Tibial nerve (tissue), 4 donors: ENCODE measurements at places on chromosomes 1 and 21. TPM values are rescaled to one million over a fixed set of nuclear protein-coding genes. Genes with fewer than 3 reads are reported as not detected.

GRCh38 chr1:226977643-226978431 lies 37.7 kb downstream of the COQ8A start:
- H3K36me3 ChIP-seq, result no peaks in the 10 kb centered on the region
- DNase-seq, result no peak
- no peak overlapping the region for H3K4me3 ChIP-seq
- no peak overlapping the region for H3K27ac ChIP-seq
- H3K27me3 ChIP-seq, result no peaks in the 10 kb centered on the region

The DUSP23 gene
- 162 TPM for total RNA-seq

DNA sequence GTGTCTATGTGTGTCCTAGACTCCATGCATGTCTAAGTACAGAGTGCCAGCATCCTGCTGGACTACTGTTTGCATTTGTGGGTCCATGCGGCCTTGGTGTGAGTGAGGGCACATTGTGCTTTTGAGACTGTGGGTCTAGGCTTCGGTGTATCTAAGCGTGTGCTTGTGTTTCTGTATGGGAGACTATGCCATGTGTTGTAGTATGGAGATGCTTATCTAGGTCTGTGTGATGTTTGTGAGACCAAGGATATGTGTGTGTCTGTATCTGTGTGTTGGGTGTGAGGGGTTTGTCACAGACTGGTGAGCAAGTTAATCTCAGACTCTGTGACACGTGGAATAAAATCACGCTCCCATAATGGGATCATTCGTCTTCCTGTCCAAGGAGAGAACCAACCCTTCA lies 14.5 kb downstream of the AHDC1 start:
- no peak for DNase-seq
- peak overlapping the region; percentile 43 for H3K27ac ChIP-seq
- peaks cover 62% of the 10 kb centered on the region for H3K4me1 ChIP-seq
- no peaks in the 10 kb centered on the region for H3K27me3 ChIP-seq
- no peaks in the 10 kb centered on the region for H3K36me3 ChIP-seq
- no peak overlapping the region for H3K4me3 ChIP-seq

DNA sequence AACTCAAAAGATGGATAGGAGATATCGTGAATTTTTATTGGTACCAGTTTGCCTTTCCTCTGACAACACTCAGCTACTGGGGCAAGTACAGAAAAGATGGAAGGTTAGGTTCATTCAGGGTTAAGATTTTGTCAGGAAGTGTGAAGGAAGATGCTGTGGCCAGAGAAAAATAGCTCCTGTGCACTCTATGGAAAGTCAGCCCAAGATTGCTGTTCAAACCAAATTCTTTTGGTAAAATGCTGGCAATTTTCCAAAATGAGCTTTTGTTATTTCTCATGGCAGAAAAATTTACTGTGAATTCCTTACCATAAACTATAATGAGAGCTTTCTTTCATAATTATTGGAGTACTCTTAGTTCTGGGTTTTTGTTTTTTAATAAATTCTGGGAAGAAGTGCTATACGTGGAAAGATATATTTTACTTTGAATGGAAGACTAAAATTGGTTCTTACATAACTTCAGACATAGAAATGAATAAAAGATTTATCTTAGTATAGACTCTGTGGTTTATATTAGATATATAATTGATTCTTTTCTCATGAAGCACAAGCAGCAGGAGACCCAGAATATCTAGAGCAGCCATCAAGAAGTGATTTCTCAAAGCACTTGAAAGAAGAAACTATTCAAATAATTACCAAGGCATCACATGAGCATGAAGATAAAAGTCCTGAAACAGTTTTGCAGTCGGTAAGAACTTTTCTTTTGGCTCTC lies 112.2 kb downstream of the USP25 start:
- H3K36me3 ChIP-seq, result no peaks in the 10 kb centered on the region
- no peak overlapping the region for H3K4me3 ChIP-seq

The S100A3 gene
- 1.1 TPM for total RNA-seq

The MYOCOS gene
- total RNA-seq, result not detected

DNA sequence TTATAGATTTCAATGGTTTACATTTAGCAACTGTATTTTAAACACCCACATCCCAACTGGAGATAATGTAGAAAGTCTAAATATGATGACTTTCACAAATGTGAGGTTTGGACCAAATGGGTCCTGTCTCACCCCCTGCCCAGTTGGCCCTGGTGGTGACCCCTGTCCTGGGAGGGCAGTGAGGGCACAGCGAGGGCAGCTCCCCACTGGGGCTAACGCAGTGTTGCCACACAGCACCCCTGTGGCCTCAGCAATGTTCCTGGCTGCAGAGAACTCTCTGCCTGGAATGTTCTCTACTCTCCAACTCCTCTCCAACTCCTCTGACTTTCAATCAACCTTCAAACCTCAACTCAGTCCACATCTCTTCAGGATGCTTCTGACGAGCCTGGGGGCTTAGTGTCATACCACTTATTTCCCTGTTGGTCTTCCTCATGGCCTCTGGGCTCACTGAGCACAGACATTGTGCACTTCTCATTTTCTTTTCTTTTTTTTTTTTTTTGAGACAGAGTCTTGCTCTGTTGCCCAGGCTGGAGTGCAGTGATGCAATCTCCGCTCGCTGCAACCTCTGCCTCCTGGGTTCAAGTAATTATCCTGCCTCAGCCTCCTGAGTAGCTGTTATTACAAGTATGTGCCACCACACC lies 25.8 kb downstream of the KCNA10 start:
- no peaks in the 10 kb centered on the region for H3K27me3 ChIP-seq
- H3K36me3 ChIP-seq, result no peaks in the 10 kb centered on the region
- no peak for DNase-seq
- no peak overlapping the region for H3K4me3 ChIP-seq
- no peak overlapping the region for H3K27ac ChIP-seq
- no peaks in the 10 kb centered on the region for H3K4me1 ChIP-seq

GRCh38 chr1:170461762-170462384 lies 70.1 kb upstream of the GORAB start:
- H3K4me3 ChIP-seq, result no peak overlapping the region
- DNase-seq, result no peak
- H3K36me3 ChIP-seq, result no peaks in the 10 kb centered on the region
- H3K27me3 ChIP-seq, result no peaks in the 10 kb centered on the region
- H3K4me1 ChIP-seq, result no peaks in the 10 kb centered on the region
- no peak overlapping the region for H3K27ac ChIP-seq

DNA sequence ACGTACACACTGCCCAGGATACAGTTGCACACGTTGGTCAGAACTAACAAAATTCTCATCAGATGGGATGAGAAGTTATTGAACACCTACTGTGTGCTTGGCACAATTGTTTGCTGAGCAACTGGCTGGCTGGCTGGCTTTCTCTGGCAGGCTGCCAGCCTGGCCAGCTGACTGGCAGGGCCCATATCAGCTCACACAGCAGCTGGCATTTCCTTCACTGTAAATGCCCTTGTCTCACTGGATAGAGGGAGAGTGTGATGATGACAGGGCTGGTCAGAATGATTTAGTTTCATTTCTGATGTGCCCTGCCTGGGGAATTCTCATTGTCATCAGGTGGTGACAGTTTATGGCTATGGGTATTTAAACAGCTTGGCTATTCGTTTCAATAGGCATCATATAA lies 15.8 kb downstream of the CAMK2N1 start:
- peaks cover 4% of the 10 kb centered on the region for H3K4me1 ChIP-seq
- H3K4me3 ChIP-seq, result no peak overlapping the region
- H3K27ac ChIP-seq, result no peak overlapping the region
- no peaks in the 10 kb centered on the region for H3K36me3 ChIP-seq
- H3K27me3 ChIP-seq, result peaks cover 32% of the 10 kb centered on the region
- DNase-seq, result no peak

GRCh38 chr1:46418976-46419375 lies 24.9 kb downstream of the FAAH start:
- no peaks in the 10 kb centered on the region for H3K27me3 ChIP-seq
- DNase-seq, result no peak
- no peak overlapping the region for H3K4me3 ChIP-seq
- H3K36me3 ChIP-seq, result no peaks in the 10 kb centered on the region
- no peak overlapping the region for H3K27ac ChIP-seq
- H3K4me1 ChIP-seq, result no peaks in the 10 kb centered on the region

GRCh38 chr21:42565886-42566523 lies 52.4 kb downstream of the SLC37A1 start:
- DNase-seq, result no peak
- H3K4me1 ChIP-seq, result no peaks in the 10 kb centered on the region
- H3K27me3 ChIP-seq, result no peaks in the 10 kb centered on the region
- no peak overlapping the region for H3K27ac ChIP-seq

The VANGL1 gene
- 6.1 TPM for total RNA-seq

- no peak for DNase-seq
- no peaks in the 10 kb centered on the region for H3K27me3 ChIP-seq
- H3K4me3 ChIP-seq, result no peak overlapping the region
- no peaks in the 10 kb centered on the region for H3K4me1 ChIP-seq
Measured at GRCh38 chr1:186763107-186763506, 65.6 kb upstream of the PLA2G4A start.

GRCh38 chr1:166671627-166672026 lies 167.6 kb upstream of the POGK start:
- no peaks in the 10 kb centered on the region for H3K4me1 ChIP-seq
- H3K36me3 ChIP-seq, result no peaks in the 10 kb centered on the region
- H3K27ac ChIP-seq, result no peak overlapping the region
- DNase-seq, result no peak
- H3K4me3 ChIP-seq, result no peak overlapping the region
- H3K27me3 ChIP-seq, result no peaks in the 10 kb centered on the region

- no peak overlapping the region for H3K27ac ChIP-seq
- no peaks in the 10 kb centered on the region for H3K36me3 ChIP-seq
- DNase-seq, result no peak
- no peaks in the 10 kb centered on the region for H3K4me1 ChIP-seq
- no peak overlapping the region for H3K4me3 ChIP-seq
Measured at GRCh38 chr1:55055084-55055882, 15.9 kb downstream of the PCSK9 start.

The SOD1 gene
- 129 TPM for total RNA-seq

The LCE1C gene
- not detected for total RNA-seq

The CNR2 gene
- total RNA-seq, result not detected

- no peaks in the 10 kb centered on the region for H3K36me3 ChIP-seq
- H3K4me1 ChIP-seq, result no peaks in the 10 kb centered on the region
- H3K4me3 ChIP-seq, result no peak overlapping the region
- no peaks in the 10 kb centered on the region for H3K27me3 ChIP-seq
- H3K27ac ChIP-seq, result no peak overlapping the region
Measured at GRCh38 chr1:57590978-57591377, 167.1 kb upstream of the DAB1 start.
